Stimulated activated CD4-positive, alpha-beta T cell treated with anti-CD3 and anti-CD28 coated beads, Interleukin-1b, Interleukin-23, amount 100 ng/mL, for 1 hour (primary cell): ENCODE measurements at places on chromosomes 16 and 17.

GRCh38 chr17:70769956-70770355 lies 600.6 kb downstream of the KCNJ2 start:
- DNase-seq = no peak

- no peak for DNase-seq
These were observed at the start of gene SHBG for GRCh38 chr17:7629939-7630571. Gene SHBG (plus strand): TSS chr17:7630135. CDS start chr17:7630173, 38 bp downstream.

DNA sequence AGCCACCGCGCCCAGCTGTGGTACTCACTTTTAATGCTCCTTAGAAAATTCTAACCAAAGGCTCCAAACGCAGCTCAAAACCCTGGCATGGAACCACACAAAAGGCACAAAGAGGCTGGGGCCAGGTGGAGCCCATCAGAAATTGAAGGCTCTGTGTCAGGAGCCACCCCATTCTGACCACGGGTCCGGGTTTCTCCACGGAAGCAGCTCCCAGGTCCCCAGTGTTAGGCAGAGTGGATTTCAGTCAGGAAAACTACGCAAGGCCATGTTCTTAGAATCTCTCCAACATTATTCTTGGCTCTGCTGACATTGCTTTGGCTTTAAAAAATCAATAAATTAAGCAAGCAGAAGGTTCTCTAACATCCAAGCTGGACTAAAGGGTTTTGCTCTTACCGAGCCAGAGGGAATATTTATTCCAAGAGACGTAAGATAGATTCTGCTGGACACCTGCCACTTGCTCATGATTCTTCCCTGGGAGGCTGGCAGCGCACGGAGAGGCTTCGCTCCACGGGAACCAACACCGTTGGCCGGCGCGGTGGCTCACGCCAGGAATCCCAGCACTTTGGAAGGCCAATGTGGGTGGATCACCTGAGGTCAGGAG lies 93.5 kb downstream of the NXN start:
- no peak for DNase-seq

DNA sequence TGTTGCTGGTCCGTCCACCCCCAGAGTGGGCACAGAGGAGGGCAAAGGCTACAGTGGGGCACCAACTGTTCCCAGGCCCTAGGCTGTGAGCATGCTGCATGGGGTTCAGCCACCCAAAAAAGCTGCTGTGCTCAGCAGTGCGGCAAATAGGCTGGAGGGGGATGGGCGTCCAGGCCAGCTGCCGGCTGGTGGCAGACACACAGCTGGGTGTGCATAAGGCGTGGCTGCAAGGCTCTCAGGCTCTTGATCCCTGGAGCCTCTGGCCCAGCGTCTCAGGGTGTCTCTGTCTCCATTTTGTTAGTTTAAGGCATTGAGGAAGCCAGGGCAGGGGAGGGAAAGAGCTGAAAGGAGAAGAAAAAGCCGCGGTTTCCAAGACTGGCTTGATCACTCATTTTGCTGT lies 8.8 kb downstream of the RPL19 start:
- no peak for DNase-seq

DNA sequence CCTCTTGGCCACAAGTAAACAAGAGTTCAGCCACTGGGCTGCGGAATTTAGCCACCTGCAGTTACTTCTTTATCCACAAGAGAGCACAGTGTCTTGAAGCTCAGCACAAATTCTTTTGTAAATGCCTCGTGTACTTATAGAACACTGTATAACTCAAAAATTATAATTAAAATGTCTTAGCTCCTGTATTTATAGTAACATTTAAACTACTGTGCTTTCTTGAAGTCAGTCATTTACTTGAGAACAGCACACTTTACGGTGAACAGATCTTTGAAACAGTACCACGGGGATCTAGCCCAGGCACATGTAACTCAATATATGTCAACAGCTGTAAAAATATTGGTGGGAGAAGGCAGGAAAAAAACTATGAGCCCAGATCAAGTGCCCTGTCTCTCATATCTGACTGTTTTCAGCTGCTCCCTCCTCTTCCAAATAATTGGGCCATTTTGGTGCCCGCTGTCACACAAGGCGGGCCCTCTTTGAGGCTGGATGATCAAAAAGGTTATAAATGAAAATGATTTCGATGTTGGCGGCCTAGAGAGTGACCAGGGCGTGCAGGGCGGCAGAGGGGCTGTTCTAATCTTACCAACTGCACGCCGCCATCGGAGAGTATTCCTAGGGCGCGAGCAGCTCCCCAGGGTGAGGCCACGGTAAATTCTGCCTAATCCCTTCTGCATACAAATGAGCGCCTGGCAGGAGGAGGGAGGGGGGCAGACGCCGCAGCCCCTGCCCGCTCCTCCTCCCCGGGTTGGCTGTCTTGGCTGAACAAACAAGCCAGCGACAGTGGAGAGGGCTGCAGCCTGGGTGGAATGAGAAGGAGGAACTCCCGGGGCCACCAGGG lies 183.2 kb downstream of the C16orf78 start:
- DNase-seq = no peak

GRCh38 chr17:79612468-79613194 lies 1.8 kb upstream of the RBFOX3 start:
- DNase-seq = no peak

- DNase-seq = no peak
These were observed 17.8 kb upstream of the RPL38 start for GRCh38 chr17:74185571-74186185.

GRCh38 chr16:51939378-51939871 lies 607.5 kb downstream of the TOX3 start:
- no peak for DNase-seq

GRCh38 chr17:78127888-78128550 lies 536 bp downstream of the TMC6 start:
- DNase-seq = no peak

DNA sequence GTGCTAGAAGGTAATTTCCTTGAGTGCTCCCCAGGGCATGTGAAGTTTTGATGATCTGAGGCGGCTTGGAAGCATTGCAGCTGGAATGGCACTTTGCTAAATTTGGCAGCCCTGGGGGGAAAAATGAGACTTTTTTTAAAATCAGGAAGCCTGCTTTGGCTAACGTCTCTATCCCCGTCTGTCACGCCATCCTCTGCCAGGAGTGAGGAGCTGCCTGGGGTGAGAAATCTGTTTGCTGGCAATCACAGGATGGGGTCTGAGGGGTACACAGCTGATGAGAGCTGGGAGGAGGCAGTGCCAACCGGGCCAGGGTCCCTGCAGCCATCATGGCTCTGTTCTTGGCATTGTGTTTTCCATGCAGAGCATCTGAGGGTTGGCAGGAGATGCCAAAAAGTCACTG lies 2.0 kb downstream of the ABCC12 start:
- DNase-seq = no peak

GRCh38 chr17:71430281-71430680 lies 690.5 kb upstream of the SOX9 start:
- no peak for DNase-seq
